Stimulated activated naive CD8-positive, alpha-beta T cell treated with anti-CD3 and anti-CD28 coated beads, Interleukin-15, amount 100 ng/mL, for 72 hours (primary cell): ENCODE measurements at places on chromosomes 1 and 21.

DNA sequence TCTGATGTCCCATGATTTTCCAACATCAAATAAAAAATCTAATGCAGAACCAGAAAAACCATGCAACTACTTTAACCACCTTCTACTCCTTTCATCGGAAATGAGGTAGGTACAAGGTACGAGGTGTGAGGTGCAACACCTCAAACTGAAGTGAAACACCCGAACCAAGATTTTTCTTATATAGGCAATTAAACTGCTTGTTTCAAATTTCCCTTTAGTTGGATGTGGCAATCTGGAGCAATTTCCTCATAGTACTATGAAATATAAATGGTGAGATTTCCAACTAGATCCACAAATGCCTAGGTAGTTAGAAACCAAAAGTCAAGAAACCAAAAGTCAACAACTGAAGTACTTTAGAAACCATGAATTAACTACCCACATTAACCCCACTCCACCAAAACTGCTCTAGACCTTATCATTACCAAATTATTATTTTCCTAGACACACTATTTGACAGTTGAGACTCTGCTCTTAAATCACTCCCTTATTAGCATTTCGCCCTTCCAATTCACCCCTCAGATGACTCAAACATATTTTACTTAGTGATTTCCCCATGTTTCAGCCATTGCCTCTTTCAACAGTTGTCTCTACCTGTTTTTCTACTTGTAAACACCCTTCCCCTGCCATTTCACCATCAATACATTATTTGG, 37.8 kb downstream of the FUBP1 start:
- no peak for DNase-seq

GRCh38 chr1:229164836-229165735, 105.8 kb upstream of the RAB4A start:
- DNase-seq, result no peak

DNA sequence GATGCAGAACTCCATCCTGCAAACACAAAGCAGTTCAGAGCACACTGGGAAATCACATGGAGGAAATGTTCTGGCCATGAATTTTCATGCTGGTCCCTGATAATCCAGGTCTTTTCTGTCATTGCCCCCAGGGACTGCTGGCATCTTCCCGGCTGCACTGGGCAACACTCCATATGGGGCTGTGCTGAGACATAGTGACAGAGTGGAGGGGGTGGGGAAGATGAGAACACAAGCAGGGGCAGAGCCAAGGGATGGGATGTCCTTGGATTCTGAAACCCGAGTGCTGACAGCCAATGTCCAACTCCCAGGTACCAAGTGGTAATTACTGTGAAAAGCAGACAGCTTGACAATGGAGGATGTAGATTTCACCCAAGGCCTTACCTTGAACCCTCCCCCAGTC, 185.7 kb downstream of the HIVEP3 start:
- DNase-seq, result no peak

DNA sequence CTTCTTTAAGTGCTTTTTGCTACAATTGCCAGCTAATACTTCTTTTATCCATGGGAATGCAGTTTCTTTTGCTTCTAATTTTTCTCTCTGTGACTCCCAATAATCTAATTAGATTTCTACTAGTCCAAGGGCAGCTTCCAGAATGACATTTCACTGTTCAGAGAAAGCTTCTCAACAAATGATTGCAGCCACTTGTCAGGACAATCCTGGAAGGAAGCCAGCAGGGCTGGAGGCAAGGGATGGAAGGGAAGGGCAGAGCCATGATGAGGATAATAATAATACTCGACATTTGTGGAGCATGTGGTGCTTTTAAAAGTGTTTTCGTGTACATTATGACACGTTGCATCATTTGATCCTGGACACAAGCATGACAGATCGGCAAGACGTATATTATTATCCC, 19.4 kb downstream of the F11R start:
- no peak for DNase-seq

- no peak for DNase-seq
Measured at GRCh38 chr1:1106510-1107221, 9.2 kb downstream of the C1orf159 start.
